Stimulated activated CD4-positive, alpha-beta T cell treated with anti-CD3 and anti-CD28 coated beads, Interleukin-4, amount 100 ng/mL, for 1 hour (primary cell): ENCODE measurements at places on chromosomes 3 and 15.

DNA sequence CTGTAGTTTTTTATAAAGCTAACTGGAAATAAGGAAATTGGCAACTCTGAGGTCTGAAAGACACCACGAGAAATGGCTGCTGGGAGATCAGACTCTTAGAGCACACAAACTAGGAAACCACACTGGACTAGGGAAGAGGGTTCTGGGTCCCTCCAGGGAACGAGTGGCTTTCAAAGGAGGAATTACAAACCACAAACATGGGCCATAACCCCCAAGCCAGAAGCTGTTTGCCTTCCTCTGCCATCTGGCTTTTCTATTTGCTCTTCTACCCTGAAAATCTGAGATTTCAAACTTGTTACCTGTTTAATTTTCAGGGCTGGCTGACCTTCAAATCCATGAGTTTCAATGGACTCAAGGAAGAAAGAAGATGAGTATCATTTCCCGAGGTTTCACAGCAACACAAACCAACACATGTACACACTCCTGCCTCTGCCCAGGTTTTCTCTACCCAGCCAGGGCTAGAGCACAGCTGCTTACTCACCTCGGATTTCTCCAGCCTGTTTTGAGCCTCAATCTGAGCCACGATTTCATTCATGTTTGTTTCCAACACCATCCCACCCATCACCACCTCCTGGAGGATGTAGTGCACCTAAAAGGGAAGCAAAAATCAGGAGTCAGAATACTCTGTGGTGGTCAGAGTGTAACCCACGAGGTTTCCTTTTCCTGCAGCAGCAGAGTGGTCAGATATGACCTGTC, 22.6 kb upstream of the ANPEP start:
- DNase-seq: no peak

DNA sequence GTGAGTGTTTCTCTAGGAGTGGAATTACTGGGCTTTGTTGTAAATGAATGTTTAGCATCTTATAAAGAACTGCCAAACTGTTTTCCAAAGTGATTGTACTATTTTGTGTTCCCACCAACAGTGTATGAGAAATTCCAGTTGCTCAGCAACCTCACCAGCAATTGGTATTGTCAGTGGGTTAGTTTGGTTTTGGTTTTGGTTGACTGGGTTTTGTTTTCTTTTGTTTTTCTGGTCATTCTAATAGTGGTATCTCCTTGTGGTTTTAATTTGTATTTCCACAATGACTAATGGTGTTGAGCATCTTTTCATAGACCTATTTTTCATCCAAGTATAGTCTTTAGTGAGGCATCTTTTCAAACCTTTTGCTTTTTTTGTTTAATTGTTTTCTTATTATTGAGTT, 27.1 kb downstream of the FILIP1L start:
- no peak for DNase-seq

GRCh38 chr3:131655070-131655690, 152.4 kb upstream of the MRPL3 start:
- DNase-seq: no peak

- no peak for DNase-seq
Observed at GRCh38 chr15:66886686-66887273, 178.6 kb upstream of the SMAD3 start.

DNA sequence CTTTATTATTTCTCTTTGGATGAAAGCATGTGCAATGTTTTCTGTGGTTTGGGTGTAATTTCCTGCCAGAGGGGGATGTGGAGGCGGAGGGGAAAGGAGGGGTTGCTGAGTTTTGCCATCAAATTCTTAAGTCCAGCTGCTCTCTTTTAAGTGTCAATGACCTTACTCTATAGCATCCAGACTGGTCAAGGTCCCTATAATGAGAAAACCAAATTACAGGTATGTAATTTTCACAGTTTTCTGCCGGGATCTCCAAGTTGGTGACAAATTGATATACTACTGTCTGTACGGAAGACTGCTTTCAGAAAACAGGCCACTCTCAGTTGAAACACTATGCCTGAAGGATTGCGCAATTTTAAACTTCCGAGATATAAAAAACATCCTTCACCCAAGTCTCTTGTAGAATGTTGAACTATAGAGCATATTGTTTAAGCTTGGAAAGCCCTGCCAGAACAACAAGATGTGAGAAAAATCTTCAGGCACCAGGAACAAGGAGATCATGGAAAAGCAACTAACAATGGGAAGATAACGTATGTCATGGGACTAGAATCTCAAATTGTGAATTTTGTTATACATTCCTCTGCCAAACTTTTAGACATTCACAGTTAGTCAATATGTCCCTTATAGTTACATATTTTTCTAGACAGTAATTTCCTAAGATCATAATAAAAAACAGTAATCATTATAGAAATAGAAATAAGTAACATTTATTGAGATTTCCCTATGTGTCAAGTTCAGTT, 300.7 kb upstream of the SATB1 start:
- DNase-seq: no peak

DNA sequence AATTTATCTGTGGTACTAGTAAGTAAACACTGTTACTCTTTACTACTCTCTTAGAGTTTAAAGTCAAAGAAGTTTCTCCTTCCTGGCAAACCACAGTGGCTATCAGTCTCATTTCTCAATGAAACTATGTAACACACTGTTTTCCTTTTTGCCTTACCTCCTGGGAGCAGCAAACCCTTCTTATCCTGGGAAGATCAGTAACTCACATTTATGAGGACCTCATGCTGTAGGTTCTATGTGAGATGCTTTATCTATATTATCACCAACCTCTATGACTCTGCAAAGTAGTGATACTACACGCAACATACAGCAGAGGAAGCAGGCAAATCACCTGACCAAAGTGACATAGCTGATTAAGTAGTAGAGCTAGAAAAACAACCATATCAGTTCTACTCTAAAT, 35.3 kb downstream of the PBRM1 start:
- DNase-seq: no peak

DNA sequence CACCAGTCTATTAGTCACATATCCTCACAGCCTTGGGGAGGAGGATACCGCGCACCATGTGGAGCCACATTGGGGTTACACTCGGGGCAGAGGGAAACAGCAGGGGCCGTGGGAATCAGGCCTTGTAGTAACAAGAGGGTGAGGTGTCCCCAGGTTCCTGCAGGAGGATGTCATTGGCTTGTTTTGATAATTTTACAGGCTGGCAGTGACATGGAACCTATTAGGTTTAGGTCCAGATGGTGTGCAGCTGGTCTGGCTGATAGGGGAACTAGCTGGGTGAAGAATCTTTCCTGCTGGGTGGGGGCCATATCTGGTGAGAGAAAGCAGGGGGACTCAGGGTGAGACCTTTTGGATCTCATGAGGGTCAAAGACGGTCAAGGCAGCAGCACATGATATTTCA, 9.8 kb upstream of the MEF2A start:
- DNase-seq: no peak

DNA sequence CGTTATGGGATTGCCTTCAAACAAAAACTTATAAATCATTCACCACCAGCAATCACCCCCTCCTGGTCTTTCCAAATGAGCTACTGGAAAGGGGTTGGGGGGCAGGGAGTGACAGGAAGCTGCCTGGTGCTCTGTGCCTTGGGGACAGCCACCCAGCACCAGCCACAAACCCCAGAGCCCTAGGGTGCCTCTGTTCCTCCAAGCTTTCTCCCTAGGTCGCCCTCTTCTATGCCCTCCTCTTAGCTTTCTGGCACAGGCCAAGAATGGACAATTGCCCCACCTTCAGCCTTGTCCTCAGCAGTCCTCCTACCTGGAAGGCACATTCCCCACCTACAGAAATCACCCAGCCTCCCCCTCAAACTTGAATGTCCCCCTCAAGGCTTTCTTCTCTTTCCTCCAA, 3.3 kb downstream of the OXTR start:
- no peak for DNase-seq

DNA sequence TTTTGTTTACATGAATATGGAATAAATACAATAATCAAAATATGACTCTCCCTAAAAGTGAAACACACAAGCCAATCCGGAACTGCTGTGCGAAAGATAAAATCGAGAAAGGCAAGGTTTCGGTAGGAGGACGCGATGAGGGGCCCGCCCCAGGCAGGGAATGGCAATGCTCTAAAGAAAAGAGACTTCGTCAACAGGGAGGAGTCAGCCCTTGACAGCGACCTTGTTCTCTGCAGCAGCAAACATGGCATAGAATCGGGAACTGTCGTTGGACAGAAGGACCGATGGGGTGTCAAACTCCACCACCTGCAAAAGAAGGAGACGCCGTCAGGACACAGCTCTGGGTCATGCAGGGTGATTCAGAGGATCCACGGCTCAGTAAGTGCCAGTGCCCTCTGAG, 36.4 kb upstream of the PARL start:
- DNase-seq: no peak

DNA sequence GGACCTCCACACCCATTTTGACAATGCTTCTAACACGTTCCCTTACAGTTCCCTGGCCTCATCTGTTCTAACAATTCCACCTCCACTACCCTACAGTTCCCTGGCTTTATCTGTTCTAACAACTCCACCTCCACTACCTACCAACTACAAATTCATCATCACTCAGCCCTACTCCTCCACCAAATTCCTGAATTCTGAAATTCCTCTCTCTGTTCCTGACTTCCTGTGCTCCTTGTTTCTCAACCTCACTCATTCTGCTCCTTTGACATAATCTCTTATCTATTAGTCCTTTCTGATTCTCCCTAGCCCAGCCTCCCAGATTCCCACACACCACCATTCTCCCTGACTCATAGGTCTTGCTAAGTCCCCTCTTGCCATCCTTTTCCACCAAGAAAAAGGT, 22.5 kb downstream of the UPK1B start:
- DNase-seq: no peak

- DNase-seq: no peak
Observed at GRCh38 chr3:146796078-146796477, 190.9 kb upstream of the PLSCR5 start.

DNA sequence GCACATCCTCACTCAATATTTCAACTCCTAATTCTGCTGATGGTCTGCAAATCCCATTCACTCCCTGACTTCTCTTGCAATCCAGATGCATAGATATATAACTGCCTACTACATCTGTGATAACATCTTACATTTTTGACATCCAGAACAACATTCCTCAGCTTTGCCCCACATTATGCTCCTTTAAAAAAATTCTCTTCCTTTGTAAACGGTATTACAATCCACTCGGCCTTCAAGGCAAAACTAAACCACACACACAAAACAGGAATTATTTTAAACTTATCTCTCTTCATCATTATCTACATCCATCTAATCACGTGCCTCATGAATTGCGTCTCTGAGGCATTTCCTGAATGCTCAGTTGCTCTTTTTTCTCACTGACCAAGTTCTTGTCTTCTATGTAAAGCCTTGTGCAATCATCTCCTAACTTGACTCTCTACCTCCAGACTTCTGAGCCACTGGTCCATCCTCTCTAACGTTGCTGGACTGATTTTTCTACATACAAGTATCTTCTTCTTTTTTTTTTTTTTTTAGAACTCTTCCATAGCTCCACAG, 117.0 kb downstream of the SATB1 start:
- DNase-seq: no peak

- no peak for DNase-seq
Observed at GRCh38 chr15:85973584-85974347, 105.9 kb upstream of the AGBL1 start.

- DNase-seq: no peak
Observed at GRCh38 chr15:32657198-32657883, 15.8 kb downstream of the SCG5 start.

DNA sequence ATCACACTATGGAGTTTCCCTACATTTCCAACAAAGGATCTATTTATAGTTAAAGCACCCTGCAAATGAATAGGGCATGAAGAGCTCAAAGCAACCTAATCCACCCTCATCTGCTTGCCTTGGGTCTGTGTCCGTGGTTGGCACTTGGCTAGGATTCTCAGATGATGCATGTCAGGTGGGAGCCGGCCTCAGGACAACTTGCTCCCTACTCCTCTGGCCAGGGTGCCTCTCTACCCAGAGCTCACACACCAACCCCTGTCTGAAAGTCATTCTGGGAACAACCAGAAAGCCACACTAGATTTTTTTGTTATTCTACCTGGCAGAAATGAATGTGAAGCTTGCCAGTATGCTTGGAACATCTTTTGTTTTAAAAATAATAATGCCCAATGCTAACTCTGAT, 13.2 kb downstream of the ARHGEF3 start:
- DNase-seq: no peak

GRCh38 chr3:153399636-153400035, 237.6 kb downstream of the RAP2B start:
- DNase-seq: no peak
